ENCODE measurements at places on chromosomes 13 and 19. TPM values are rescaled to one million over a fixed set of nuclear protein-coding genes. Genes with fewer than 3 reads are reported as not detected.
A peak's percentile ranks its signal among the peaks of the same experiment; 100 is the strongest.

DNA sequence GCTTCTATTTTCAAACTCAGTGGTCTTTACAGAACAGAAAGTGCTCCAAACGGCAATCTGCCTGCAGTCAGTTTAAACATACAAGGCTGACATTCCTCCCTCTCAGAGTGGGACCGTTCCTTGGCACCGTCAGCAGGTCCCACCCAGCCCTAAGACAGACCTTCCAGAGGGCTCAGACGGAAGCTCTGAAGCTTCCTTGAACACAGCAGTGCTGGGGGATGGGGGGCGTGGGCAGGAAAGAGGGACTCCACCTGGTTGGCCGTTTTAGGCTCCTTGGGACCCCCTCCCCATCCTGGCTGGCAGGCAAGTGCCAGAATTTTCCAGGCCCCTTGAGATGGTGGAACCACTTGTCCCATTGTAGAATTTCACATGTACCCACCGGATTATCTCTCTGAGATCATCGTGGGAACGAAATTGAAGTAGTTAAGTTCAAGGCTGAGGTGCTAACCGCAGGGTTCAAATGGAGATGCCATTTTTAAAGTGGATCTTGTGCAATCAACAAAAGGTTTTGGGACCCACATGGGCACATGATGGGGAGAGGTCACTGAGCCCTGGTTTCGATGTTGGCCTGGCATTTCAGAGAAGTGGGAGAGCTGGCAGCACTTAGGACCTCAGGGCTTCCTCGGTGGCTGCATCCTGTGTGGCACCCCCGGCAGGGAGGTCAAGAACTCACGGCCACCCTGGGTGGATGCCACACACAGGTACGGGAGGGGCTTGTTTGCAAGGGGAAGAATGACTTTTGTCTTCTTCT, 46.2 kb downstream of the KLF2 start:
- DNase-seq: no peak

DNA sequence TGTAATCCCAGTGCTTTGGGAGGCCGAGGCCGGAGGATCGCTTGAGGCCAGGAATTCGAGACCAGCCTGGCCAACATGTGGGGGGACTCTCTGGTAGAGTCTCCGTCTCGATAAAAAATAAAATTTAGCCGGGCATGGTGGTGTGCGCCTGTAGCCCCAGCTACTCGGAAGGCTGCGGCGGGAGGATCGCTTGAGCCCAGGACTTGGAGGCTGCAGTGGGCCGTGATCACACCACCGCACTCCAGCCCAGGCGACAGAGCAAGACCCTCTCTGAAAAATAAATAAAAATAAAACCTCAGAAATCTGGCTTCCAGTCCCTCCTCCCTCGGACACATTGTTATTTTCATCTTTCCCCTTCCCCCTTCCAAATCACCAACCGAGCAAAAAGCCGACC, 332 bp downstream of the IRGQ start:
- no peak for DNase-seq

DNA sequence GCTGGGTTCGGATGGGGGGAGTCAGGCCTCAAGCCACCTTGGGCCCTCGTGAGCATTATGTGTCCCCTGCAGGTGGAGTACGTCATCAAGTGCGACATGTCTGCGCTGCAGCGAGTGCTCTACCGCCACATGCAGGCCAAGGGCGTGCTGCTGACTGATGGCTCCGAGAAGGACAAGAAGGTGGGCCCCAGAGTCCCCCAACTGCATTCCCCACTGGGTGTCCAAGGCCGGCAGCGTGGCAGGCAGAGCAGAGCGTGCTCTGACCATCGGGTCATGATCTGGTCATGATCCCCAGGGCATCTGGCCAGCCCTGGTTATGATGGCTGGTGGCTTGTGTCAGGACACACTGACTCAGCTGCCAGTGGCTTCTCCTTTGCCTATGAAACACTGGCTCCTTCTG, 63.4 kb downstream of the SMARCA4 start:
- no peak for DNase-seq

RASGRP4 gene
- 0.41 TPM for total RNA-seq

GRCh38 chr19:611481-611868, 21.8 kb downstream of the HCN2 start:
- DNase-seq: peak; percentile 87

DNA sequence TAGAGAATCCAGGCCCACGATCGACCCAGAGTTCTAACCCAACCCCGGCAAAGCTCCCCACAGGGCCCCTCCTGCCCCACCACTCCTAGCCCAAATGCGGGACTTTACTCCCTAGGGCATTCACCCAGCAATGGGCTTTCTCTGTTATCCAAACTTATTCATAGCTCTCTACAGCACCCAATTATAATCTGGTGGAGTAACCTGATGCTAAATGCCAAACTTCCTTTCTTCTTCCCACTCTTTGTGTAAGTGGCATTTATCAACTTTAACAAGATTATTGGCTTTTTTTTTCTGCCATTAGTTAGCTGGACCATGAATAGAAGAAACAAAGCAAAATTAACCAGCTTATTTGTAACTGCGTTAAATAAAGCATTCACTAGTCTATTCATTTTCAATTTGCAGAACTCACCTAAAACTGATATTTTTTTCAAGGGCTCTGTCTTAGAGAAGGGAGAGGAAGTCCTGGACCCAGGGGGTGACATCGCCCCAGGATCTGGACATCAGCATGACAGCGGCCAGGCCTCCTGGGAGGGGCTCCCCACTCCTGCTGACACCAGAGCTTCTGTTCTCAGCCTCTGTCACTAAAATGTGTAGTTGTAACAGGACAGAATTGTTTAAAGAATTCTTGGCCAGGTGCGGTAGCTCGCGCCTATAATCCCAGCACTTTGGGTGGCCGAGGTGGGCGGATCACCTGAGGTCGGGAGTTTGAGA, 1.5 kb downstream of the FAM124A start:
- no peak for DNase-seq

DNA sequence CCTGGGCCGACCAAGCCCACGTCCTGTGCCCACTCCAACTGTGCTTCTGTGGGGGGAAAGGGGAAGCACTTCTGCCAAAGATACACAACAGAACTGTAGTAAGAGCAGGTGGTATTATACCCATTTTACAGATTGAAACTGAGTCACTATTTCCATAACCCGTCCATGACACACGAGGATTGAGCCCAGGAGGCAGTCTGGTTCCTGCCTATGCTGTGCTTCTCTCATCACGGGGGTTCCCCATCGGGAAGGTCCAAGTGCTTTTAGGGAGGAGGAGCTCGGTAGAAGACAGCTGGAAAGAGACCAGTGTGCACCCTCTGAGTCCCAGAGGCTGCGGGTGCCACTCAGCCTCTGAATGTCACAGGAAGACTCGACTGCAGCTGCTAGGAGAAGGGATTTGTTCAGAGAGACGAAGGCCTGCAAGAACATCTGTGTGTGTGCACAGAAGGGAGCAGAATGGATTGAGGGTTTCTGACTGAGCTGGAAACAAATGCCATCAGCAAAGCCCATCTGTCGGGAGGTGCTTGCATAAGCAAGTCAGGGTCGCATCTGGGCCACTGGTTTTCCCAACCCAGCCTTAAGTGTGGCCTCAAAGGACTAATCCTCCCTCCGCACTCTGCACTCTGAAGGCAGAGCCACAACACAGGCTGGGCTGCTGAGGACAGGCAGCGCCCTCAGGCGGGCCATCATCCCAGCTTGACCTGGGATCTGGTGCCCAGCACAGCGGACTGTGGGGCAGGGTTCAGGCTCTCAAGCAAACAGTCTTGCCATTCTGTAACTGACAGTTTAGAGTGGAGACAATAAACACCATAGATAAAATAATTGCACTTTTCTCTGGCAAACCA, 150.0 kb downstream of the DPF1 start:
- DNase-seq: no peak

DNA sequence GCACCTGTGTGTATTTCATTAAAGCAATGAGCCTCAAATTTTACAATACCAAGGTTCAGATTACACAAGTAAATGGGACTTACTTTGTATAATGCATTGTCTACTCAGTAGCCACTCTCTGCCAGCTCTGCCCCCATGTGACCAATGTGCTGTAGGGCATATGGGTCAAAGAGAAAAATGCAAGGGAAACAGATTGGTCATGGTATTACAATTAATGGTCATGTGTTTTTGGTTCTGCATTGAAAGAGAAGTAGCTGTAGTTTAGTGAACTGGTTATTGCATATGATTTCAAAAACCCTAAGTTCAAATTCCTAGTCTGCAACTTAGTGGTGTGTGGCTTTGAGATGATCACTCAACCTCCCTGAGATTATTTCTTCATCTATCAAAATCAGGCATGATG, 545.4 kb downstream of the SUCLA2 start:
- no peak for DNase-seq

FUT3 gene
- total RNA-seq: not detected

- no peak for DNase-seq
These were observed at the start of gene URAD for GRCh38 chr13:27988520-27988919. TSS of gene URAD (minus strand) at chr13:27988693. CDS start at chr13:27988637, 56 bp downstream.

DIRAS1 gene
- 0.07 TPM for total RNA-seq

MAMSTR gene
- 0.57 TPM for total RNA-seq

GRCh38 chr19:50628146-50628545, 11.5 kb downstream of the SYT3 start:
- no peak for DNase-seq

- DNase-seq: no peak
These were observed 4.0 kb downstream of the RAD23A start for GRCh38 chr19:12949363-12950283.

GRCh38 chr19:55676383-55676782, 1.4 kb downstream of the EPN1 start:
- DNase-seq: no peak

DNA sequence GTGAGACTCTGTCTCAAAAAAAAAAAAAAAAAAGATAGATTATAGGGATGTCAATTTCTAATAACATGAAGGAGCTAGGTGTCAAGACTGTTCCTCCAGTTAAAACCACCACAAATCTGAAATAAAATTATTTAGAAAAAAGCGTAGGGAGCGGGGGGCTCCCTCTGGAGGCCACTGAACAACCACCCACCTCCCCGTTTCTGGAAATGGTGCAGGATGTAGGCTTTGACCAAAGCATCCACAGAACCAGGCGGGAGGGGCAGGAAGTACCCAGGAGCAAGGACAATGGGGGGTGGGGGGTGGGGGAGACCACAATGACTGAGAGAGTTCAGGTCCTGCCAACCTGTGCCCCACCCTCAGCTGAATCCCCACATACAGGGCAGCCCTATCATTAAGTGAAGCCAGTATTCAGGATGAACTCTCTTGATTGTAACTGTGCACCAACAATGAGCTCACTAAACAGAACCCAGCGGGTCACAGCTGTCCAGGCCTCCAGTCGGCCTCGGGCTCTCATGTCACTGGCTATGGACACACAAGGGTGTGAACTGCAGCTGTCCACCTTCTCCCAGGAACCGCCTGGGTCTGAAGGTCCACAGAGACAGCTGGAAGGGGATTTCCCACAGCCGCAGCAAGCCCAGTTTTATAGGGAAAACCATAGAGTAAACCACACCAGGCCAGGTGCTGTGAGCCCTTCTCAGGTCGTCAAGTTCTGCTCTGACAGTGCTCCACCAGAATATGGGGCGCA, 6.6 kb downstream of the ZSCAN18 start:
- DNase-seq: no peak

RFPL4A gene
- not detected for total RNA-seq

- no peak for DNase-seq
These were observed 22.9 kb upstream of the MYDGF start for GRCh38 chr19:4693078-4693350.
